ENCODE measurements at places on chromosomes 4 and X.

- DNase-seq: no peak
These were observed 7.7 kb downstream of the SCML1 start for GRCh38 chrX:17744896-17745523.

- DNase-seq: no peak
These were observed 151.5 kb downstream of the VEGFC start for GRCh38 chr4:176641237-176641636.

GRCh38 chrX:132689612-132690563, 201.1 kb upstream of the MBNL3 start:
- no peak for DNase-seq

GRCh38 chr4:106454021-106454420, 85.4 kb upstream of the GIMD1 start:
- DNase-seq: no peak

GRCh38 chr4:151721916-151722315, 38.9 kb downstream of the GATB start:
- DNase-seq: no peak

DNA sequence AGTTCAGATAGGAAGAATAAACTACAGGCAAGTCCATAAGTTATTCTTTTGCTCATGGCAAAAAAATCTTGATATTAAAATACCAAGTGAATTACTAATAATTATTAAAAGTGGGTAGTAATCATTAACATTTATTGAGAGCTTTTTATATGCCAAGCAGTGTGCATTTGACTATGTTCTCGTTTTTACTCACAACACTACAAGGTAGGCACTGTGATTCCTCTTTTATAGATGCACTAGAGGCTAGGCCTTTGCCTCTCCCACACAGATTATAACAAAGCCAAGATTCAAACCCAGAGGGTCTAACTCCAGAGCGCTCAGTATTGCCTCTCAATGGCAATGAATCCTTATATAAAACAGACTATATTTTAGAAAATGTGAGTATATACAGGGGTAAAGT, 254.2 kb downstream of the NAF1 start:
- DNase-seq: no peak

GRCh38 chrX:106932960-106933537, 12.8 kb downstream of the CLDN2 start:
- DNase-seq: no peak

DNA sequence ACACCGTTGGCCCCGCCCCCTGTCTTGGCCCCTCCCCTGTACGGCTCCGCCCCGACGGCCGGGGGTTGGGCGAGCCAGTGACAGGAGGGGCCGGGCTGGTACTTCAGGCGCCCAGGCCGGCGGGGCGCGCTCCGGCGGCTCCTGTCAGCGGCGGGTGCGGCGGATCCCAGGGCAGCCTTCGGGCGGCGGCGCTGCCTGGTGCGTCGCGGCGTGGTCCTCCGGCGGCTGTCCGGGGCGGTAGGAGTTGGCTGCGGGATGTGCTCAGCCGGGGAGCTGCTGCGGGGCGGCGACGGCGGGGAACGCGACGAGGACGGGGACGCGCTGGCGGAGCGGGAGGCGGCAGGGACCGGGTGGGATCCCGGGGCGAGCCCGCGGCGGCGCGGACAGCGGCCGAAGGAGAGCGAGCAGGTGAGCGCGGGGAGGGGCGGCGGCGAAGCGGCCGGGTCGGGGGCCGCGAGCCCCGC, at the start of gene FAM241A:
Gene FAM241A, plus strand, starts transcription at position 129 of the 464 bp plus-strand sequence. Its CDS starts 127 bp downstream, at position 256.
- peak; percentile 79 for DNase-seq

GRCh38 chr4:174505892-174506291, 16.4 kb downstream of the HPGD start:
- DNase-seq: no peak

DNA sequence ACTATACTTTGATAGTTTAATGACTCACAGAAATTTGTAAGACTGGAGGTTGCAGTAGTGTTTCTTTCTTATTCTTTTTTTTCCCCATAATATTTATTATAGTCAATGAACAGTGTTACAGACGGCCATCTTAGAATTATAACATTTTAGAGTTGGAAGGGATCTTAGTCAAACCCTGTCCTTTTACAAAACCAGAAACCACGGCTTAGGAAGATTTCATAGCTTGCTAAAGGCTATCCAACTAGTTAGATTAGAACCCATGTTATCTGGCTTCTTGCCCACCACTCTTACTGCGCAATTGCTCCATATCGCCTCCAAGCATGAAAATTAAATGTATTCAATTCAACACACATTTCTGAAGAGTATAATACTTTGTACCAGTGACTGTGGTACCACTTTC, 1.1 kb downstream of the XIAP start:
- no peak for DNase-seq

GRCh38 chr4:112168719-112169500, 23.7 kb downstream of the FAM241A start:
- no peak for DNase-seq

GRCh38 chrX:13816643-13817627, at the start of gene GPM6B:
GPM6B (minus strand) TSS chrX:13817093; CDS start chrX:13816904, 189 bp downstream.
- no peak for DNase-seq

DNA sequence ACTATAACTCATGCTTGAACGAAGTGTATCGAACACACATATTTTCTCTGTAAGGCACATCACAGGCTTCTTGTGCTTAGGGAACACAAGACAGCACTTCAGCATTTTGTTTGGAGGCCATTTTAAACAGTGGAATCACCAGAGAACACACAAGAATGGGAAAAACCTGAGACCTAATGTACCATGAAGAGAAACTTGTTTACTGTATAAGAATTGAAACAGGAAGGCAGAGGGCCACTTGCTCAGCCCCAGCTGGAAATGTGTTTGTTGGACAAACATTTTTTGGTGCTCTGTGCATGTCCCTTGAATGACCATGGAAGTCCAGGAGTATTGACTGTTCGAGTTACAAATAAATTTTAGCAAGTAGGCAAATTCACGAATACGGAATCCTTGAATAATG, 47.5 kb downstream of the RAPGEF2 start:
- DNase-seq: no peak

- DNase-seq: no peak
These were observed 29.9 kb downstream of the TKTL1 start for GRCh38 chrX:154325541-154325940.

GRCh38 chr4:68434277-68434676, 13.0 kb upstream of the TMPRSS11E start:
- DNase-seq: no peak

DNA sequence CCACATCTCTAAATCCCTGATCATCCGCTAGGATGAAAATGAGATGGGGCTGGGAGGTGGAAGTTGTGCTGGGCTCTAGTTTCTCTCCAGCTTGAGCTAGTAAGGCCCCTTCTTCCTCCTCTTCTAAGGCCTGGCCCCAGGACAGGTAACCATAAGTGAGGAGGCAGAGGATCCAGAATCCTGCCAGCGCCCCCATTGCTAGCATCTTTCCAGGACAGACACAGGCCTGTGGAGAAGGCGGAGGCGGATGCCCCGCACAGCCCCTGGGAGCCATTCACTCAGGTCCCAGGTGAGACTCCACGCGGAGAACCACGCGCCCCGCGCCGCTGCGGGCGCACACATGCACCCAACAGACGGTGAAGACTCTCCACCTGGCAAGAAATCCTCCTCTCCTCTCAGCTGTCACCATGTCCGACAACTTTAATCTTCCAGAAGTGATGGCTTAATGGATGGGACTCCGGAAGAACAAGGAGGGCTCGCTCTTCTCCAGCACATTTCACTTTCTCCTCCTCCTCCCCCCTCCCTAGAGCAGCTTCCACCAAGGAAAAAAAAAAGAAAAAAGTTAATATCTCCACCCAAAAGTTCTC, 793 bp downstream of the ARSJ start:
- DNase-seq: no peak

- DNase-seq: no peak
These were observed 8.4 kb upstream of the MAN2B2 start for GRCh38 chr4:6566391-6567190.

DNA sequence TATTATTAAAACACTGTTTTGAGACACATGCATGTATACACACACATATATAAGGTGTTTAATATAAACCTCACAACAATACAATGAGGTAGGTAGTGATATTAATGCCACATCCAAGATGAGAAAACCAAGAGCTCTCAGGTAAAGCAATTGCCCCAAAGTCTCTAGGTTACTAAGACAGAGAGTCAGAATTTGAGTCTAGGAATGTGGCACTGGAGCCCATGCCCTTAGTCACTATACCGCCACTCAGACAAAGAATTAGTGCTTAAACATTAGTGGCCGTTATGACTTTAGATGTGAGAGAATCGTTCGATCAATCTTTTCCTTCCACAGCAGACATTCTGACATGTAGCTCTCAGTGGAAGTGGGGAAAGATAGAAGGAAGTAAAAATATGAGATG, 108.2 kb upstream of the ACSL4 start:
- no peak for DNase-seq

Measured in stimulated activated CD8-positive, alpha-beta memory T cell treated with anti-CD3 and anti-CD28 coated beads, Interleukin-4, amount 100 ng/mL, for 4 hours (primary cell).